Muscle of leg (tissue), 16 donors: ENCODE measurements at places on chromosomes 3 and 15. TPM values are rescaled to one million over a fixed set of nuclear protein-coding genes. Genes with fewer than 3 reads are reported as not detected.
A peak's percentile ranks its signal among the peaks of the same experiment; 100 is the strongest.

Gene MKRN2OS
- polyA plus RNA-seq, result 0.32 TPM

Gene MYRIP
- 0.68 TPM for polyA plus RNA-seq

Gene SERPINI2
- not detected for polyA plus RNA-seq

Gene DPH3
- 23.6 TPM for polyA plus RNA-seq

Gene CDHR4
- not detected for polyA plus RNA-seq

Gene CRTAP
- 232 TPM for polyA plus RNA-seq

Gene DGKG
- 1.6 TPM for polyA plus RNA-seq

Gene DRD3
- polyA plus RNA-seq, result not detected

Gene OIP5
- polyA plus RNA-seq, result 3.8 TPM

Gene LMAN1L
- not detected for polyA plus RNA-seq

Gene C3orf52
- polyA plus RNA-seq, result 6.1 TPM

Gene CYP1A2
- not detected for polyA plus RNA-seq

Gene P2RY12
- polyA plus RNA-seq, result 0.87 TPM

Gene DNAH12
- polyA plus RNA-seq, result 0.26 TPM

Gene GOLGA8T
- polyA plus RNA-seq, result not detected

Gene DPPA2
- not detected for polyA plus RNA-seq

Gene HACL1
- 6.6 TPM for polyA plus RNA-seq

Gene ACSBG1
- 0.68 TPM for polyA plus RNA-seq

Gene NANOGP8
- not detected for polyA plus RNA-seq

Gene GABRB3
- 1.2 TPM for polyA plus RNA-seq

Gene RAB43
- polyA plus RNA-seq, result 1.9 TPM

DNA sequence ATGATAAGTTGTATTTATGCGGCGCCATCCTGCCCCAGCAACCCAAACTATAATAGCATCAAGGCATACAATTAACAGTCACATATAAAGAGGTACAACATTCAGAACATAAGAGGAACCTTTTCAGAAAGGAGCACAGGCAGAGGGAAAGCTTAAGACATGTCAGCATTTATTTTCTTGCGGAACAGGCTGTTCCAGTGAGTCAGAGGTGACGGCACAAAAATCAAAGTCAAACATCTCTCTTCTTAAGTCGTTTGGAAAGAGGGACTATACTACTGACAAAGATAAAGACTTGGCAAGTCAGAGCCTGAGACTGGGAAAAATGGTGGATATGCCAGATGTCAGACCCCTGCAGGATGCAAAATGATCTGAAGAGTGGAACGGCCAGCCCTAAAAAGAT, 128.4 kb downstream of the CTNNB1 start:
- DNase-seq, result no peak

DNA sequence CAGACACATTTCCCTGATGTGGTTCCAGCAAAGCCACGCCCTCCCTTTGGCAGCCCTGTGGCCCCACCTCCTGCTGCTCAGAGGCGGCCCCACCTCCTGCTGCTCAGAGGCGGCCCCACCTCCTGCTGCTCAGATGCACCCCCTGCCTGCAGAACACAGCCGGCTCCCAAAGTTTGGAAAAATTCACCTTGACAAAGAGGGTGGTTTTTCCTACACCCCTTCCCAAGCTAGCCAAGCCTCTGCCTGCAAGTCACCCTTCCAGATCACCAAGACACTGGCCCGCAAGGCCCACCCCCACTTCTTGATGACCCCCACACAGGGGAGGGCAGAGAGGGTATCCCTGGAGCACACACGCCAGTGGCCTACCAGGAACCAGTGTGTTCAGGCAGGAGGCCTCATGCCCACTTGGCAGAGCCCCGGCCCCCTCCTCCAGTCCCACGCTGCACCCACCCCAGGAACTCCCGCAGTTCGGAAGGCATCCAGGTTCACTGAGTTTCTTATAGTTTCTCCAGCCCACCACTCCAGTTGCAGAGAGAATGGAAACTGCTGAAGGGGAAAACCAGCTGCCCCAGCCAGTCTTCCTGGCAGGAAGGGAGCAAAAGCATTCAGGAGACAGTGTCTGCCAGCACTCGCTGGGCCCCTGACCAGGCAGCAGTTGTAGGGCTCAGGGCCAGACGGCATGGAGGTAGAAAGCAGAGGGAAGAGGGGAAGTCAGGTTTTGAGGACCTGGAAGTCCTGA, 2.3 kb upstream of the HAPLN3 start:
- DNase-seq, result peak; percentile 93

- DNase-seq, result no peak
Observed at GRCh38 chr3:66425576-66426114, 75.2 kb downstream of the LRIG1 start.

GRCh38 chr15:77607894-77608261, 24.8 kb downstream of the LINGO1 start:
- no peak for DNase-seq

- peak; percentile 42 for DNase-seq
Observed at GRCh38 chr3:29064085-29064484, 216.8 kb upstream of the RBMS3 start.

DNA sequence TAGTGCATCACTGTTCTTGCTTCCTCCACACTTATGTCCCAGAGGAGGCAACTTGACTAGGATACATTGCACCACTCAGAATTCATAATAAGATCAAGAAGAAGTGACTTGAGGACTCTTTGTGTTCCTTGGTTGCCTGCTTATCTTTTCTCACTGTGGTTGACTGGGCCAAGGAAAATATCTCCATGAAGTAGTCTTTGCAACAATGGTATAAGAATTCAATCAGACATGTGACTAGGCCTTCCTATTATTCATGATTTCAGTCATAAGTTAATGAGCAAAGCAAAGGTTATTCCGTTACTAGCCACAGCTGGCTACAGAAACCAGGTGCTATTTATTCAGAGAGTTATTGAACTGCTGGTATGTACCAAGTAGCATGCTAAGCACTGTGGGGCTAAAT, 359.3 kb downstream of the RORA start:
- DNase-seq, result no peak

- DNase-seq, result peak; percentile 41
Observed at GRCh38 chr15:40992241-40992741, 39.0 kb downstream of the CHAC1 start.

GRCh38 chr15:61659566-61660190, 400.6 kb downstream of the VPS13C start:
- DNase-seq, result peak; percentile 67

- DNase-seq, result no peak
Observed at GRCh38 chr15:74954515-74954914, 2.1 kb downstream of the RPP25 start.

- DNase-seq, result peak; percentile 38
Observed at GRCh38 chr15:36029606-36030210, 483.7 kb upstream of the DPH6 start.

GRCh38 chr3:128808672-128809071, 70.7 kb upstream of the ACAD9 start:
- DNase-seq, result no peak

- peak; percentile 45 for DNase-seq
Observed at GRCh38 chr15:92069308-92070250, 216.1 kb downstream of the SLCO3A1 start.

GRCh38 chr3:140053794-140054193, 118.8 kb downstream of the CLSTN2 start:
- DNase-seq, result peak; percentile 4

DNA sequence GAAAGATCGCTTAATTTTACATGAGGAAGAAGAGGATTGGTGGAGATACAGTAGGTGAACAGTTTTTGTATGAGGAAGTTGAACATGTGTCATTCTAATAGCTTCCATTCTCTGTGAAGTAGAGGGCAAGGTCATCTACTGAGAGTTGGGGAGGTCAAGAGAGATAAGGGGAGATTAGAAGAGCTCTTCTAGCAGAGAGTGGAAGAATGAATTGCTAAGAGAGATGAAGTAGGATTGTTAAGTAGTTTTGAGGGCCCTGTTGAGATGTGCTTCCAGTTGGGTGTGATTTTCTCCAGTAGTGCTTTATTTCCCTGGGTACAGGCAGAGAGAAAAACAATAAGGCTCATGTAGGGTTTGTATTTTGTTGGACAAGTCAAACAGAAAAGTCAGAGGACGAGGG, 5.2 kb downstream of the OPA1 start:
- DNase-seq, result no peak

- DNase-seq, result no peak
Observed at GRCh38 chr15:76664411-76664810, 240.7 kb downstream of the SCAPER start.

- peak; percentile 4 for DNase-seq
Observed at GRCh38 chr3:197149-197827, 725 bp downstream of the CHL1 start.

DNA sequence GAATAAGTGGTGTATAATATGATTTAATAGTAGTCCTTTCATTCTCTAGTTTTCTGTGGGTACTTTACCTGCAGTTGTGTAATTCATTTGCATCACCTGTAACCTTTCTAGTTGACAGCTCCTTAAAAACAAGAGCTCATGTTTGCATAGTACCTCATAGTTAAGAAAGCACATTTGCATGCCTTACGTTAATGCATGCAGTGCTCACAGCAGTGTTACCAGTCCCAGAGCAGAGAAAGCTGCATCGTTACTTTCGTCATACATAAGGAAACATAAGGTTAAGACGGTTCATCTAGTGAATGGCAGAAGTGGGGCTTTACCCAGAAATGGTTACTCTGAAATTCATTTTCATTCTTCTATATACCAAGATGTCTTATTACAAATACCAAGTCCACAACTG, 111.3 kb downstream of the AKAP13 start:
- DNase-seq, result no peak

GRCh38 chr3:89306540-89306939, 199.1 kb downstream of the EPHA3 start:
- no peak for DNase-seq

DNA sequence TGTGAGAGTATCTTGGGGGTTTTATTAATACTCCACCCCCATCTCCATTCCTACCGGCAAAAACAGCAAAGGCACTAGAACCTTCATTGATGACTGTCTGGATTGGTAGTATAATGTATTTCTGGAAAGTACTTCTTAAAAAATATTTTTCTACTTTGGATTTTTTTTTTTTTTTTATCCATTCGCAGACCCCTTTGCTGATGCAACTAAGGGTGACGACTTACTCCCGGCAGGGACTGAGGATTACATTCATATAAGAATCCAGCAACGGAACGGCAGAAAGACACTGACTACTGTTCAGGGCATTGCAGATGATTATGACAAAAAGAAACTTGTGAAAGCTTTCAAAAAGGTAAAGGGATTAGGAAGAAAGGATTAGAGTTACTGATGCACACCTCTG, 1.2 kb downstream of the EIF1B start:
- DNase-seq, result peak; percentile 43

DNA sequence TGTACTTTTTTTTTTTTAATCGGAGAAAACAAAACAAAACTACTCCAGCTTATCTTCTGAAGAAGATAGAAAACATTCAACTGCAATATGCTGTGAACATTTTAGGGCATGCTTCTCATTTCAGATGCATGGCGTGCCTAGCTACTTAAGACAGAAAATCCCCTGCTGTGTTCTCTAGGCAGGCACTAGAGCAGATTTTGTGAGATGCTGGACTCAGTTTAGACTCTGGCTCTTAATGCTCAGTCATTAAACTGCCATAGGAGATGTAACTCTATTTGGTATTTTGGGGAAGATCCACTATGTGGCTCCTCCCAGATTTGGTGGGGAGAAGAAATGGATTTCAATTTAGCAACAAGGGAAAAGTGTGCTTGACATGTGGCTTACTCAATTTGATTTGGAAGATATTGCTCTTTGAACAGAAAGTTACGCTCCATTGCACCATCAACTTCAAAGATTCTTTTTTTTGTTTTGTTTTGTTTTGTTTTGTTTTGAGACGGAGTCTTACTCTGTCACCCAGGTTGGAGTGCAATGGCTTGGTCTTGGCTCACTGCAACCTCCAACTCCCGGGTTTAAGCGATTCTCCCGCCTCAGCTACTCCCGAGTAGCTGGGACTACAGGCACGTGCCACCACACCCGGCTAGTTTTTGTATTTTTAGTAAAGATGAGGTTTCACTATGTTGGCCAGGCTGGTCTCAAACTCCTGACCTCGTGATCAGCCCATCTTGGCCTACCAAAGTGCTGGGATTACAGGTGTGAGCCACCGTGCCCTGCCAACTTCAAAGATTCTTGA, 62.0 kb upstream of the LEKR1 start:
- DNase-seq, result no peak

DNA sequence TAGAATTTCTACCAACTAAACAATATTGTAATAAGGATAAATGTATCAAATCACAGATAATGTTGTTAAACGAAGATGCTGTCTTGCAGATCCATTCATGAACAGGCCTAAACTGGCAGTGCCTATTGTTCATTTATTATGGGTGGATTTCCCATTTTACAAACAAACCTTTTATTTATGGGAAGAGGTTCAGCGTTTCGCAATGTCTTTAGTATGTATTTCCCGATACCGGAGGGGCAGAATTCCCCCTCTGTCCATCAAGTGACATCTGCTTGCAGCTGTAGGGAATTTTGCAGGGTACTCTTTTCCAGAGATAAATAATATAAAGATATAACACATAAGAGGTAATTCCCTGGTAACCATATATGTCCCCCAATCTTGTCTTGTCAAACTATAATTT, 5.7 kb downstream of the CEP19 start:
- no peak for DNase-seq

- DNase-seq, result no peak
Observed at GRCh38 chr3:163315786-163316185, 1762.5 kb downstream of the SI start.

DNA sequence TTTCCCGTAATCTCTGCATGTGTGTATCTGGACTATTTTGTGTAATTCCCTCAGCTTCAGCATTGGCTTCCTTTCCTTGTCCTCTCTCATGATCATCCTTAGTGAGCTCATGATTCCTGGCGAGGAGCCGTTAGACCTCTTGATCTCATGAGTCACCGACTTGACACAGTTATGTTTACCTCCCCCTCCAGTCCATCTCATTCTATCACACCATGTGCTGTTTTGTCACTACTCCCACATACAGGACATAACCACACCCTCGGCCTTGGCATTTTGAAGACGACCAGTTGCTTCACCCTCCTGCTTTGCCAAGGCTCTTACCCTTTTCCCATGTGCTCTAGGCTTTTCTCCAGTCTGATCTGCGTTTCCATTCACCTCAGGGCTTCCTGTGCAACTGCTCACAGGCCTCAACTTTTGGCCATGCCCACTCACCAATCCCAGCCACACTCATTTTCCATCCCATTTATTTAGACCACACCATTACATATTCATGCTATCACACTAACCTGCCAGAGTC, 41.5 kb downstream of the CP start:
- peak; percentile 90 for DNase-seq

GRCh38 chr3:171187706-171188290, 161.3 kb upstream of the SLC2A2 start:
- DNase-seq, result peak; percentile 55

DNA sequence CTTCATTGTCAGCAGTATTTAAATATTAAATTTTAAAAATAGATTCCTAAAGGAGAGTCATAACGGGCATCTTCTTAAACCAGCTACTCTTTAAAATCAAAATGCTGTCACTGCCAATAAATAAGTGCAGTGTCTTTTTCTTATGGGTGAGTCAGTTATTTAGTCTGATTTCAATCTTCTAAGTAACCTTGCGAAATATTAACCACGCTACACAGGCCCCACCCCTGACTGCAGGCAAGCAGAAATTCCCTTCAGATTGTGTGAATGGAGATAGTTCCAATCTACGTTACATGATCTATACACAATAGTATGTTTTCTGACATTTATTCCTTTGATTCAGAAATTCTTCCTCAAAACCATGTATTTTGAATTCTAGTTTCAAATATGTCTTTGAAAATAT, 141.5 kb downstream of the GADL1 start:
- no peak for DNase-seq

- no peak for DNase-seq
Observed at GRCh38 chr3:137148917-137149316, 191.1 kb downstream of the IL20RB start.

- no peak for DNase-seq
Observed at GRCh38 chr3:84820906-84821305, 137.9 kb upstream of the CADM2 start.

GRCh38 chr15:31049682-31050615, 51.6 kb downstream of the TRPM1 start:
- peak; percentile 18 for DNase-seq

- no peak for DNase-seq
Observed at GRCh38 chr15:74584779-74585178, 30.9 kb upstream of the CLK3 start.
